CD4-positive, alpha-beta T cell treated with Interleukin-15 for 1 hour (primary cell): ENCODE measurements at places on chromosomes 1 and 21.
A peak's percentile ranks its signal among the peaks of the same experiment; 100 is the strongest.

GRCh38 chr1:39575191-39576015 lies 1.2 kb downstream of the PABPC4 start:
- peak; percentile 55 for DNase-seq

GRCh38 chr1:32988665-32989064 lies 24.1 kb upstream of the RNF19B start:
- no peak for DNase-seq

GRCh38 chr1:214454569-214455396 lies 96.6 kb downstream of the PTPN14 start:
- no peak for DNase-seq

DNA sequence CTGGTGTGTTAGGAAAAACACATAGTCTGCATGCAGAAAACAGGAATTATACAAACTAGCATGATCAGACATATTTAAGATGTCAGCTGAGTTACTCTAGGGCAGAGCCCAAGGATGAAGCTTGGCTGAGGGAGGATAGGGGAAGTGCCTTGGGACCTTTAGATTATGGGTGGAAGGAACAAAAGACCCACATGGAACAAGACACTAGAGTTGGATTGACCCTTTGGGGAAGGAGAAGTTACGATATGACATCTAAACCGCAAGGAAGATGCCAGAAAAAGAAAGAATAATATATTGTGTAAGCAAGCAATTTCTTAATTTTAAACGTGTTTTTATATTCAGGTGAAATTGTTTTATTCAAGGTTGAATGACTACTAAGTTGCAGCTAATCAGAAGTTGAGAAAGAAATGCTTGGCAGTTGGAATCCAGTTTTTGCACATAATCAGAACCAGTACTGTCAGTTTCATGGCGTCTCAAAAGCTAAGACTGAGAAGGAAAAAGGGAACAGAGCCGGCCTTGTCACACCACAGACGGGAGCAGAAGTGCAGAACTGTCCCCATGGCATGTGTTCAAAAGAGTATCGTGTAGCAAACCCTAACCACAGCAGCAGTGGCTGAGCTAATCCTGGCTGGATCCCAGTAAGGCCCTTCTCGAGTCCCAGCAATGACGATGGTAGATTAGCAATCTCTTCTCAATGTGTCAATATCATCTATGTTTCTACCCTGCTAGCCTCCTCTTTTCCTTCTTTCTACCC lies 31.2 kb upstream of the IFNAR2 start:
- DNase-seq, result peak; percentile 53

DNA sequence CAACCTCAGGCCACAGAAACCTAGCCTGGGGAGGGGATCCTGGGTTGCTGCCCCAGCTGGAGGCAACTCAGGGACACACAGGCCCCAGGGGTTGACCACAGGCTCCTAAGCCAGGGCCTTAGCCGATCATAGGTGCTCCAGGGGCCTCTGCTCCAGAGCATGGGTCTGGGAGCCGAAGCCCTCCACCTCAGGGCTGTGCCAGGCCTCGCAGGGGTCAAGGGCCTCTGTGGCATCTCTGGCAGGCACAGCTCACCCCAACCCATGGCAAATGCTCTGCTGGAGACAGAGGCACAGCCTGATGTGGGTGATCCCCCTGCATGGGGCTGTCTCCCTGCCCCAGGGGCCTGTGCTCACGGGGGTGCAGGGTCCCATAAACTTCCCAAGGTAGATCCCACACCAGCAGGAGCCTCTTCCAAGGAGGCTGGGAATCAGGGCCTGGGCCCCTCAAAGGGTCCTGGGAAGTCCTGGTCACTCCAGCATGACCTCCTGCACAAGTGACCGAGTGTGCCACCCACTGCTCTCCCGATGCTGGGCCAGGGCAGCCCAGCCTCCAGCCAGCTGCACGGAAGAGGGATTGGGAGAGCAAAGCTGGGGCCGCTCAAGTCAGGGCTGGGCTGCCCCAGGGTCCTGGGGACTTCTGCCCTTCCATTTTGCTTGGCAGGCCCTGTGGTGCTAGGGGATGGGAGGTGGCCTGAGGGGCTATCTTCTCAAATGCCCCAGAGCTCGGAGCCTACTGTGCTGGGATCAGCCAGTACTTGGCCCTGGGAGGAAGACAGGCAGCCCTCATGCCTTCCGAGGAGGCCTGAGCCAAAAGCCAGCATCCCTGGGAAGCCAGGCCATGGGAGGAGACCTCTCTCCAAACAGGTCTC lies 22.2 kb upstream of the PRSS38 start:
- no peak for DNase-seq

GRCh38 chr1:107536266-107536665 lies 395.4 kb downstream of the NTNG1 start:
- DNase-seq, result no peak

- DNase-seq, result no peak
These were observed 66.9 kb downstream of the TESK2 start for GRCh38 chr1:45423906-45424678.

DNA sequence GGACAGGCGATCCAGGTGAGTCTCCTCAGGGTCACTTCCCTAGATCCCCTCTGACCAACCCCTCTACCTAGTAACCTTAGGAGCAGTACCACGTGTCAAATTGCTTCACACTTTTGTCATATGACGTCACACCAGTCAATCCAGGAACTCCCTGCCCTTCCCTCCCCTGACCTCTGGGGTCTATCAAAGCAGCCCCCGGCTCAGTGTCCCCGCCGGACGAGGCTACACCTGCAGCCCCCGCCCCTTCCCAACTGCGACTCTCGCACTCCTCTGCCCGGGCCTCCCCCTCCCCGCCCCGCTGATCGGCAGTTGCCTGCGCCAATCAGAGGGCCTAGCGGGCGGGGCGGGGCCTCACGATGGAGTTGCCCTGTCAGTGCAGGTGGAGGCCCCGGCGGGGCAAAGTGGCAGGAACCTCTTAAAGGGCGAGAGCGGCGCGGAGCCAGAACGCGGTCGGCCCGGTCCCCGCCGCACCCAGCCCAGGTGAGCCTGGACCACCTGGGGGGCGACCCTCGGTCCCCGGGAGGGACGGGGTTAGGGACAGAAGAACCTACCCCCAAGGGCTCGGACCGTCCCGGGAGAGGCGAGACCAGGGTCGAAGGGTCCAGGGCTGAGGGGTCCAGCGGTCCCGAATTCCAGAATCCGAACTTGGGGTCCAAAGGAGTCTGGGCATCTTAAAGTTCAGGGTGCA lies 27.5 kb upstream of the EPB41 start:
- peak; percentile 91 for DNase-seq

GRCh38 chr1:206445116-206445515 lies 25.2 kb upstream of the IKBKE start:
- no peak for DNase-seq

- no peak for DNase-seq
These were observed 267.6 kb upstream of the SGIP1 start for GRCh38 chr1:66266350-66266749.

DNA sequence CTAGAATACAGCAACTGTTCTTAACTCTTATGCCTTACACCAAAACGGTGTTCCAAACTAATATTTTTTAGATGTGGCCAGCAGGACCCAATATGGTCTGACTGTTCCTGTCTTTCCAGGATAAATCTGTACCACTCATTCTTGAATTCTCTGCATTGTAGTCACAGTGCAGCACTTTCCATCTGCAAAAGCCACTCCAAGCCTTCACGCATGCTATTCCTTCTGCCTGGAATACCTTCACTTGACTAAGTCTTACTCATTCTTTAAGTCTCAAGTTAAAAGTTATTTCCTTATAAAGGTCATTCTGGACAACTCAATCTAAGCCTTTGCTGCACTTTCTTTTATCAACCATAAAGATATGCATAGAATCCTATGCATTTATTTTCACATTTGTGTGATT lies 1194.5 kb downstream of the PLA2G4A start:
- DNase-seq, result no peak

DNA sequence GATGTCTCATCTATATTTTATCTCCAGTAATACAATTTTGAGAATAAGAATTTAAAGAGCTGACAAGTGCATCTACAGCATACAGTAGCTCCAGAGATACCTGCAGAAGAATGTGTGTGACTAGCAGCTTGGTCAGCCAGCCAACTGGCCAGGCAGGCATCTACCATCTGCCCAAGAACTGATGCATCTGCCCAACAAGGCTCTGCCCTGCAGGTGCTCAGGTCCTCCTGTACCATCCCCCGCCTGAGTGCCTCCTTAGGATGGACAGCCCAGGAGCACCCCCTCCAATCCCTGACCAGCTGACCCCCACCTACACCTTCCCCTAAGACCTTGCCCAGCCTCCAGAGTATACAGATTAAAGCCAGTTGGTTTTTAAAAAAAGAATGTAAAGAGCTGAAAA lies 30.3 kb downstream of the TMEM69 start:
- DNase-seq, result no peak

DNA sequence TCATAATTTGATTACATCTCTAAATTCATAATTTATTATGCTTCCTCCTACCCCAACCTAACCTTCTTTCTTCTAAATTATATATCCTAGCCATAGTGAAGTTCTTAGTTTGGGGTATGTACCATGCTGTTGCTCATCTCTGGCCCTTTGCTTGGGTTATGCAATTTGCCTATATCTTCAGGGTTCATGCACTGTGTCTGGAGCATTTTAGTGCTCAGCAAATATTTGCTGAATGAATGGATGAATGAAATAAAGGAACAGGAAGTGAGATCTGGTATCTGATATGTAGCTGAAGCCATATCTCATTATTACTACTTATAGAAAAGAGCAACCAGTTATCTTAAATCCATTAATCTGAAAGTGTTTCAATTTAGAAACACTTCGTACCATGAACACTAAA lies 137.6 kb downstream of the GPATCH2 start:
- no peak for DNase-seq

- DNase-seq, result no peak
These were observed 108.8 kb downstream of the TNFSF18 start for GRCh38 chr1:172941945-172942344.

DNA sequence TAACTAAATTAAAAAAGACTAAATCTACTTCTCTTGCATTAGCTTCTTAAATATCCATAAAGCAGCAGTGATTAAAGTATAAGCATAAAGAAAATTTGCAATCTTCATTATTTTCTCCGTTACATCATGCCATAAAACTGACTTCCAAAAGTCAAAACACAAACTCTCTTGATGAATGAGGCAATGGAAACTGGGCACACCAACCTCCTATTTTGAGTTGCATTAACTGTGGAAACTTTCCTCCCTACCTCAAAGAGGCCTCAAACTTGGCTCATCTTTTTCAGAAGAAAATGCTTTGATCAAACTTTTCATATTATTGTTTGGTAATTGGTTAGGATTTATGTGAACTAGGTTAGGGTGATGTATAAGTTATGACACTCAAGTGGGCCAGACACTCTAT lies 4.1 kb upstream of the BTG3 start:
- DNase-seq, result no peak

DNA sequence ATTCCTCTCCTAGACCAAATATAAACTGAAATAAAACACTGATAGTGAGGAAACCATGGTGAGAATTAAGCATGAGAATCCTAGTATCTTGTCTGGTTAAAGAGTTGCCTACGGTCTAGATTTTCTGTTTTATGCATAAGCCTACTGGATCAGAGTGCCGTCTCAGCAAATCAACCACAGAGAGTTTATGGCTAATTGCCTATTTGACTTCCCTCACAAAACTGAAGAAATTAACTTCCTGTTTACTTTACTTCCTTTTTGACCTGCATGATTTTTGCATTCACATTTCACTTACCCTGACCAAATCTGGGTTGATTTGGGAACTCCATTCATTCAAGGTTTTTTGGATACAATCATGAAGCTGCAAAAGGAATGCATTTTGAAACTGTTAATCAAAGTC lies 5.0 kb downstream of the GCLM start:
- DNase-seq, result no peak

DNA sequence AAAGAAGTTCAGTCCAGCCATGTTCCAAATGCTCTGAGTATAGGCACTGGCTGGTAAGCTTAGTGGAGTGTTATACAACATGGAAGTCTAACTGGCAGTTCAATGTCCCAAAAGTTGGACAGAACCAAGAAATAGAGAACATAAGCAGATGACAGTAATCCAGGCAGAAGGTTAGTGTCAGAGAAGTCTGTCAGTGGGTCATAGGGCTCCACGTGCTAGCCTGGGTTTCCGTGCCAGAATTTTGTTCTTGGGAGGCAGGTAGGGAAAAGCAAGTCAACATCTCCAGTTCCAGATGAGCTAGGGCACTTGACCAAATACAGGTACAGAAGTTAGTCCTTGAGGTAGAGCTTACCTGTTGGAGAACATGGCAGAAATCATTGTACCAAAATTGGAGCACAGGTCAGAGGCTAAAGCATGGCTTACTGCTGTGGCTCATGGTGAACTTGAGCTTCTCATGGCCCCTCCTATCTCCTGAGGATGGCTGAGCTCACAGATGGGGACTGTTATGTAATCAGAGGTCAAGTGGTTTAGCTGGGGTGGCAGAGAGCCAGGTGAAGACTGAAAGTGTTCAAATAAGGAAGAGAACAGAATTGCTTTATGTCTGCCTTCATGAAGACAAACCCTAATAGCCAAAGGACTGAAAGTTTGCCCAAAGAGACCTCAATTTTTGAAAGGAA lies 170.8 kb downstream of the NFIA start:
- DNase-seq, result peak; percentile 38

GRCh38 chr1:164787834-164788231 lies 228.8 kb downstream of the PBX1 start:
- DNase-seq, result no peak

- no peak for DNase-seq
These were observed 13.6 kb downstream of the STYXL2 start for GRCh38 chr1:167107456-167107855.

GRCh38 chr21:26684889-26685288 lies 111.8 kb upstream of the CYYR1 start:
- no peak for DNase-seq

- no peak for DNase-seq
These were observed 39.8 kb upstream of the FHAD1 start for GRCh38 chr1:15207031-15207828.

- no peak for DNase-seq
These were observed 102.4 kb upstream of the SERBP1 start for GRCh38 chr1:67532452-67533216.

- DNase-seq, result no peak
These were observed 66.7 kb upstream of the ACOT11 start for GRCh38 chr1:54481201-54481884.

- no peak for DNase-seq
These were observed 126.0 kb upstream of the TMEM51 start for GRCh38 chr1:15027515-15027986.

DNA sequence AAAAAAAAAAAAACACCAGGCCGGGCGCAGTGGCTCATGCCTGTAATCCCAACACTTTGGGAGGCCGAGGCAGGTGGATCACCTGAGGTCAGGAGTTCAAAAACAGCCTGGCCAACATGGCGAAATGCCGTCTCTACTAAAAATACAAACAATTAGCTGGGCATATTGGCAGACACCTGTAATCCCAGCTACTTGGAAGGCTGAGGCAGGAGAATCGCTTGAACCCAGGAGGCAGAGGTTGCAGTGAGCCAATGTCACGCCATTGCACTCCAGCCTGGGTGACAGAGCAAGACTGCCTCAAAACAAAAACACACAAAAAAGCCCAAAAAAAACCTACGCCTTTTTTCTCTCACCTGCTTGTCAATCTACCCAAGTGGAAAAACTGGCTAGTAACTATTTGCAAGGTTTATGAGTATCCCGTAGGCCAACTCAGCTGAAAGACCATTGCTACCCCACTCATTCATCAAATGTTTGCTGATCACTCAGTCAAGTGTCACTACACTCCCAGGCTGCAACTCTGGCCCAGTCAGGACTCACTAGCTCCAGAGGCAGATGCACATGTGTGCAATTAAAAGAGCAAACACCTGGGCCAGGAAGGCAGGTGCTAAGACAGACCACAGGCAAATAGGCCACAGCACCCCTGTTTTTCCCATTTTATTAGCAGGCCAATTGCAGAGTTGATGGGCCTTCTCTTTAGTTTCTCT lies 2.0 kb downstream of the CSRP1 start:
- no peak for DNase-seq
